PC-9 (cell line): ENCODE measurements at places on chromosomes 7 and 10. TPM values are rescaled to one million over a fixed set of nuclear protein-coding genes. Genes with fewer than 3 reads are reported as not detected.

DNA sequence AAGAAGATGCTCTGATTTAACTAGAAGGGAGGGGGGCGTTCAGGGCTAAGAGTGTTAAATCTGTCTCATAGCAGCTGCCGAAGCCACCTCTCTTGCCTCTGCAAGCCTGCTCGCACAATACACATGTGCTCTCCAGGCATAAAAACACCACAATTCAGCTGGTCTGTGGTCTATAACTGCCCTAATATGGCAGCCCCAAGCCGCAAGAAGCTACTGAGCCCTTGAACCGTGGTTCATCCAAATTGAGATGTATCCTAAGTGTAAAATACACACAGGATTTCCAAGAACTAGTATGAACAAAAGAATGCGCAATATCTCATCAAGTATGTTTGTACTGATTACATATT is 70.8 kb upstream of the FGFR2 start:
- H3K4me3 ChIP-seq = no peak overlapping the region
- H3K36me3 ChIP-seq = no peaks in the 10 kb centered on the region
- H3K27me3 ChIP-seq = peaks cover 44% of the 10 kb centered on the region
- no peaks in the 10 kb centered on the region for H3K4me1 ChIP-seq
- no peak for DNase-seq

- H3K4me3 ChIP-seq = no peak overlapping the region
- no peak overlapping the region for H3K27ac ChIP-seq
- H3K27me3 ChIP-seq = no peaks in the 10 kb centered on the region
- DNase-seq = peak; percentile 33
- H3K36me3 ChIP-seq = no peaks in the 10 kb centered on the region
- peaks cover 15% of the 10 kb centered on the region for H3K4me1 ChIP-seq
Measured at GRCh38 chr10:101028446-101029337, 2.2 kb downstream of the PDZD7 start.

- no peaks in the 10 kb centered on the region for H3K36me3 ChIP-seq
- H3K4me1 ChIP-seq = no peaks in the 10 kb centered on the region
Measured at GRCh38 chr7:22548313-22548712, 48.3 kb upstream of the STEAP1B start.

DNA sequence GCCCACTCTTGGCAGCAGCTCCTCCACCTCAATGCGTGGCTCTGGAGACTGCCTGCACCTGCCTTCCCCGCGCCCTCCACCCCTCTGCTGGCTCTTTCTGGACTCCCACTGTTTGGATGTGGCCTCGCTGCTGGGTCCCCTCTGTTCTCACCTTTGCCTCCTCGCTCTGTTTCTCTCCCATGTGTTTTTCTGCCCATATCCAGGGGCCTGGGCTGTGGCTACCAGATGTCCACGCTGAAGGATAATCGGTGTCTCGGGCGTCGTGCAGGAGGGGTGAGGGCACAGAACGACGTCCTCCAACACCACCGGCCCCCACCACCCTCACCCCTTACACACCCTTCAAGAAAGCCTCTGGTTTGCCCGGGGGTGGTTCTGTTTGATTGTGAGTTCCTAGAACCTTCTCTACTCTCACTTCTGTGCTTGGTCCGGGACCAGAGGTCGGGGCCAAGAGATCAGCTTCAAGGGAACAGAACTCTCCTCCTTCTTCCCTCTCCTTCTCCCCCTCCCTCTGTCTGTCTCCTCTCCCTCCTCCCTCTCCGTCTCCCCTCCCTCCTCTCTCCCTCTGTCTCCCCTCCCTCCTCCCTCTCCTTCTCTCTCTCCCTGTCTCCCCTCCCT is 31.7 kb downstream of the AP5Z1 start:
- H3K4me3 ChIP-seq = no peak overlapping the region
- no peak overlapping the region for H3K27ac ChIP-seq
- DNase-seq = no peak

DNA sequence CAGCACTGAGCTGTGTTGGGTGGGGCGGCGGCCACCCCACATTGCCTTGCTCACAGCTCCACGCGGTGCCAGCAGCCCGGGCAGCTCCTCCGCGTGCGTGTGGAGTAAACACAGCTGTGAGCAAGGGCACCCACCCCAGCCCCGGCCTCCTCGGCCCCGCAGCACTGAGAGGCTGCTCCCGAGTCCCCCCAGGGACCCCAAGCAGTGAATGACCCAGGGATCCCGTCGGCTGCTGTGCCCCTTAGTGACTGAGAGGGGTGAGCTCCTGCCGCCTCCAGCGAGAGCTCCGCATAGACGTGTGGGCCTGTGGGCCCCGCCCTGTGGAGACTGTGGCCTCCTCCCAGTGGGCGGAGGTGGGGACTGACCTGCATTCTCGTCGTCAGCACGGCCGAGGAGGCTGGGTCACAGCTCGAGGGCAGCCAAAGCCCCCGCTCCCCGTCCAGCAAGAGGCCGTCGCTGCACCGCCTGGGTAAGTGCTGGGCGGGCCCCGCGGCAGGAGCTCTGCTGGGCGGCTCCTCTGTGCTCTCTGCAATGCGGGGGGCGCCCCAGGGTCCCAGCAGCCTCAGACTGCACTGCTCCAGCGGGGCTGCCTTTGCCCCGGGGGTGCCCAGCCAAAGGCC is 29.9 kb upstream of the UTF1 start:
- no peak overlapping the region for H3K4me3 ChIP-seq
- H3K27me3 ChIP-seq = peaks cover 27% of the 10 kb centered on the region
- no peaks in the 10 kb centered on the region for H3K4me1 ChIP-seq

DNA sequence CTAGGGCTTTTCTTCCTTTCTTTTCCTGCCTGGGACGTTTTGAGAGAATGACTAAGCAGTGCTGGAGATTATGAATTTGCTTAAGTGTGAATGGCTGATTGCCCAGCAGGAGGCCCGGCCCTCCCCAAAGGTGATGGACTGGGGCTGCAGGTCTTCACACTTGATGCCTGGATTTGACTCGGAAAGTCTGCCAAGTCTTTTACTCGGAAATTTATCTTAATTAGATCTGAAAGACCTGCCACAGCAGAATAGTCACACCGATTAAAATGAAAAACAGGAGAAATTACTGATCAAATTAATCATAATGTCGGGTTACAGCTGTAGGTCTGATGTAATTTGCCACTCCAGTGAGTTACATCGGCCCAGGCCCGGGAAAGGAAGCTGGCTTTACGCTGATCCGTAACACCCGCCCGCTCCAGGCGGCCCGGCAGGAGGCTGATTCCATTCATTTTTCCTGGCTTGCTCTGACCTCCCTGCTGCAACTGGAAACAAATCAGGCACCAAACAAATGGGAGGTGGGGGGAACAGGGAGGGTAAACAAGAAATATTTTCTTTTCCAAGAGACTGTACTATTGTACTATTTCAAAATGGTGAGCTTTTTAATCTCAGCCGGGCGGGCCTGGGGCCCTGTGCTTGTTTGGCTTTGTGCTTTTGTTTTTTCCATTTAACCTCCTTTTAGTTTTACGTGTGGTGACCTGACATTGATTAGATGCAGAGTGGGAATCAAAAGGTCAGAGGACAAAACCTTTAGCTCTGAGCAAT is 212.4 kb upstream of the YAE1 start:
- H3K4me3 ChIP-seq = no peak overlapping the region
- no peaks in the 10 kb centered on the region for H3K4me1 ChIP-seq
- peak; percentile 15 for DNase-seq

Gene SLIT1
- total RNA-seq = not detected in 2 replicates

Gene C10orf62
- total RNA-seq = 0.45 and 0.59 TPM in 2 replicates

Gene AOAH
- total RNA-seq = not detected in 2 replicates

Gene TUBAL3
- 0.35 and 0.52 TPM in 2 replicates for total RNA-seq
